ENCODE measurements at places on chromosomes 1 and 21.

- no peak for DNase-seq
These were observed 24.4 kb downstream of the VANGL1 start for GRCh38 chr1:115666206-115666605.

GRCh38 chr1:230922620-230923019 lies 54.3 kb upstream of the C1orf198 start:
- no peak for DNase-seq

- no peak for DNase-seq
These were observed 70.2 kb downstream of the TOR3A start for GRCh38 chr1:179151908-179152682.

GRCh38 chr21:36149788-36150711 lies 6.6 kb upstream of the DOP1B start:
- no peak for DNase-seq

GRCh38 chr1:98410082-98410481 lies 251.4 kb upstream of the SNX7 start:
- no peak for DNase-seq

DNA sequence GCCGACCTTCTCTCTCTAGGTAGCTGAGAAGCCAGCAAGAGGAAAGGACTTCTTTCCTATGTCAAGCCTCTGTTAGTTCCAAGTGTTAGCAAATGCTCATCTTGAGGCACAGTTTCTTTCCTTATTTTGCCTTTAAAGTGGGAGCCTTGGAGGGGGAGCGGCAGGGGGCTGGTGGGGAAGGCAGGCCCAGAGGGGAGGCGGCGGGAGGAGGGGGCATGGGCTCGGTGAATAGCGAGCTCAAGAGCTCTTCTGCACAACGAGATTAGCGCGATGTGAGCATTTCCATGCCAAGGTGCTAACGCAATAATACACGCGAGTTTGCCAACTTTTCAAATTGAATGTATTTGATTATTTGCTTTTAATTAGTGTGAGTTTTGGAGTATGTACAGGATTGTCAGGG lies 372.6 kb downstream of the RPS6KC1 start:
- no peak for DNase-seq
